ENCODE measurements at places on chromosomes 4 and X.

DNA sequence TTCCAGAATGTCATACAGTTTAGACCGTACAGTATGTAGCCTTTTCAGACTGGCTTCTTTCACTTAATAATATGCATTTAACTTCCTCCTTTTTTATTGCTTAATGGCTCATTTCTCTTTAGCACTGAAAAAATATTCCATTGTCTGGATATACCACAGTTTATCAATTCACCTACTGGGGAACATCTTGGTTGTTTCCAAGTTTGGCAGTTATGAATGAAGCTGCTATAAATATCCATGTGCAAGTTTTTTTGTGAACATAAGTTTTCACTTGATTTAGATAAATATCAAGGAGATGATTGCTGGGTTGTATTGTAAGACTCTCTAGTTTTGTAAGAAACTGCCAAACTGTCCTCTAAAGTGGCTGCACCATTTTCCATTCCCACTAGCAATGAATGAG lies 375.5 kb downstream of the PCDH18 start:
- no peak for DNase-seq

DNA sequence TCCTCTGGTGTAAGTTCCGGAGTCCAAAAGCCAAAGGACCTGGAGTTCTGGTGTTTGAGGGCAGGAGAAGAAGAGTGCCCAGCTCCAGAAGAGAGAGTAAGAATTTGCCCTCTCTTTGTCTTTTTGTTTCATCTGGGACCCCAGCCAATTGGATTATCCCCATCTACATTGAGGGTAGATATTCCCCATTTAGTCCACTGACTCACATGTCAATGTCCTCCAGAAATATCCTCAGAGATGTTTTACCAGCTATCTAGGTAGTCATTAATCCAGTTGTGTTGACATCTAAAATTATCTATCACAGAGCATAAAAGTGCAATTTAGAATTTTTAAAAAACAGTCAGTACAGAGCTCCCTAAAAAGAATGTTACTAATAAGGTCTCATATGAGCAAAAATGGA lies 132.9 kb upstream of the TMEM47 start:
- DNase-seq = no peak

- no peak for DNase-seq
Measured at GRCh38 chr4:184598753-184599491, 50.3 kb downstream of the CASP3 start.

- DNase-seq = no peak
Measured at GRCh38 chrX:39820938-39821708, 276.6 kb downstream of the BCOR start.

GRCh38 chr4:21363701-21364100 lies 584.9 kb downstream of the KCNIP4 start:
- DNase-seq = no peak

DNA sequence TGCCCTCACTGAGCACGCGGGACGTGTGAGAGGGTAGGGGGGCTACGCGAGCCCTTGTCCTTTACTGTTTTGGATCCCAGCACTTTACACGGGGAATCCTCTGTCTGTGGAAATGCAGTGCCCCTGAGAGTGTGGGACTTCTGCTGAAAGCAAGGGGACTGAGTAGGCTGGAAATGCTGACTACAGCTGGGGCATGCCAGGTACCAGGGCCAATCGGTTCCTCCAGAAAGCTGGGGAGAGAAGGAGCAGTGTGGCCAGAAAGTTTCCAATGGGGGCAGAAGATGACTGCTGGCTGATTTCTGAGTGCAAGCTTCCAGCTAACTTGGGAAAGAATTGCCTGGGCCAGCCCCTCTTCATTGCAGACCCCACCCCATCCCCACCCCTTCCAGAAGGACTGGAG lies 1.5 kb downstream of the NHSL2 start:
- DNase-seq = no peak

- DNase-seq = no peak
Measured at GRCh38 chr4:76354517-76355473, 48.3 kb downstream of the STBD1 start.

DNA sequence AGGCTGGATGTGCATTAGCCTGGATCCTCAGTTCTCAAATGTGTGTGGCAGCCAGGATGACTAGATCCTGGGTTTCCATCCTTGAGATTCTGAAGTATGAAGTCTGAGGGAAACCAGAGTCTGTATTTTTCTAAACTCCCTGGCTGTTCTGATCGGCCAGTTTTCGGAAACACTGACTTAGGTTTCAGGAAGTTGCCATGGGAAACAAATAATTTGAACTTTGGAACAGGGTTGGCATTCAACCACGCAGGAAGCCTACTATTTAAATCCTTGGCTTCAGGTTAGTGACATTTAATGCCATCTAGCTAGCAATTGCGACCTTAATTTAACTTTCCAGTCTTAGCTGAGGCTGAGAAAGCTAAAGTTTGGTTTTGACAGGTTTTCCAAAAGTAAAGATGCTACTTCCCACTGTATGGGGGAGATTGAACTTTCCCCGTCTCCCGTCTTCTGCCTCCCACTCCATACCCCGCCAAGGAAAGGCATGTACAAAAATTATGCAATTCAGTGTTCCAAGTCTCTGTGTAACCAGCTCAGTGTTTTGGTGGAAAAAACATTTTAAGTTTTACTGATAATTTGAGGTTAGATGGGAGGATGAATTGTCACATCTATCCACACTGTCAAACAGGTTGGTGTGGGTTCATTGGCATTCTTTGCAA lies 67.6 kb downstream of the PDGFRA start:
- no peak for DNase-seq

- DNase-seq = no peak
Measured at GRCh38 chrX:73401591-73402266, 45.1 kb upstream of the CDX4 start.

- no peak for DNase-seq
Measured at GRCh38 chr4:82989575-82990429, 20.8 kb downstream of the LIN54 start.

- no peak for DNase-seq
Measured at GRCh38 chr4:82639971-82640370, 78.2 kb upstream of the TMEM150C start.

Data from activated naive CD8-positive, alpha-beta T cell treated with anti-CD3 and anti-CD28 coated beads, Interleukin-2, amount 10 ng/mL, durations not matched to agents 7 days and 5 days (primary cell).